Choroid plexus epithelial cell (primary cell): ENCODE measurements at places on chromosomes 12 and 14.

- DNase-seq = no peak
Observed at GRCh38 chr12:3496957-3497356, 6.0 kb downstream of the PRMT8 start.

- peak; percentile 94 for DNase-seq
Observed at GRCh38 chr12:110199339-110200123, 75.4 kb downstream of the IFT81 start.

DNA sequence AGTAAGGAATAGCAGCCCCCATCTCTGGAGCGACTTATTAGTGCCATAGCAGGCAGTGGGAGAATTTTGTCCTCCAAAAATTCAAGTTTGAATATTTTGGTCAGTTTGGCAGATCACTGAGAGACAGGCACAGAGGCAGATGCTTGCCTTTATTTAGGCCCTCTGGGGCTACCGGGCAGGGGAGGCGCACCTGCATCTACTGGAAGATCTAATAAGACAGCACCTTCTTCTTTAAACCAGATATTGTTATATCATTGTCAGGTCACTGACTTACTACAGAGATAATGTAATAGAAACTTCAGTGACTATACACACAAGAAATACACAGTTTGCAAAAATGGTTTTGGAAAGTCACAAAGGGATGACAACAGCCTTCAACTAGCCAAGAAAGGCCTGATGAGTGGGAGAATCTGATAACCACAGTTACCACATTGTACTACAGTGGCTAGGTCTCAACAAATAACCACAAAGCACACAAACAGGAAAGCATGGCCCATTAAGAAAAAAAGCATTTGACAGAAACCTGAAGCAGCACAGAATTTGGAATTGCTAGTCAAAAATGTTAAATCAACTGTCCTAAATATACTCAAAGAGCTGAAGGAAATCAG is 56.8 kb downstream of the CDK17 start:
- DNase-seq = peak; percentile 34

GRCh38 chr14:91573894-91574837 is 64.1 kb upstream of the PPP4R3A start:
- peak; percentile 20 for DNase-seq
